ENCODE measurements at places on chromosomes 6 and 20.

DNA sequence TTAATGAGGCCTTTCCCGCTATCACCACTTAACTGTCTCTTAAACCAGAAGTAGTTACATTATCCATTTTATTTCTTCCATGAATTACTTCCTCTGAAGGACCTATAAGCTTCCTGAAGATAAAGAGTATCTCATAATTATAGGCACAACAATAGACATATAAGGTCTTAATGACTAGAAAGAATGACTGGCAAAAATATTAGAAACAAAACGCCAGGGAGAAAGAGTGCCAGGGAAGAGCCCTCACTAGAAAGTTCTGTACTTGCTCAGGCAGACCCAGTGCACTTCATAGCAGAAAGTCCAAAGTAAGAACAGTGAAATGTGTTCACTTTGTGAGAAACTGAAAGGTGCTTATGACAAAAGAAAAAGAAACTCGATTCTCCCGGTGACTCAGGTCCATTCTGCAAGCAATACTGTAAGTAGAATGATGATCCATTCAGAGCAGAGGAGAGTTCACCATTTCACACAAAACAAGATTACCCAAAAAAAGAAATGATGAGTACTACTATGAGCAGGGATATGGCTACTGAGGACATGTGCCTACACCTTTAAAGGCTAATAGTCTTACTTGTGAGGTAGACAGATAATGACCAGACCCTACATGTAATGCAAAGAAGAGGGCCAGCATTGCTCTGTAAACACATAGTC lies 5.5 kb downstream of the ZNF334 start:
- no peak for DNase-seq

- no peak for DNase-seq
Observed at GRCh38 chr20:37468886-37469285, 52.2 kb upstream of the NNAT start.

DNA sequence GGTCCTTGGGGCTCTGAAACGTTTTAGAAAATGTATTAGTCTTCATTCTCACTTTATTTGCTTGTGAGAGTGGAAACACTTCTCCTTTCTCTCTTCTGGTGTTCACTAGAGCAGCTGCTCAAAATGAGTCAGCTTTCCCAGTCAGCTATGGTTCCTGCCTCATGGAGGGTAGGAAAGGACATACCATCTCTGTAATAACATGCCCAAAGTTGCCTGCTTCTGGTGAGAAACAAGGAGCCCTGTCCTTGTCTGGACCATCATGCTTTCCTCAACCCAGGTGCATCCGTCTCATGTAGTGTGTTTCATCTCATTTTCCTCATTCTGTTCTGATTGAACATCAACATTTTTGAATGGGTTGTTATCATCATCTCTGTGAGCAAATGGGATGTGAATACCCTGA lies 17.1 kb upstream of the TINAG start:
- DNase-seq, result no peak

- no peak for DNase-seq
Observed at GRCh38 chr6:138377844-138378243, at the start of gene SMIM28. Gene SMIM28, plus strand, starts transcription at chr6:138377905. Its CDS starts 168 bp downstream, at chr6:138378073.

- no peak for DNase-seq
Observed at GRCh38 chr6:166415833-166416347, 33.1 kb upstream of the MPC1 start.

DNA sequence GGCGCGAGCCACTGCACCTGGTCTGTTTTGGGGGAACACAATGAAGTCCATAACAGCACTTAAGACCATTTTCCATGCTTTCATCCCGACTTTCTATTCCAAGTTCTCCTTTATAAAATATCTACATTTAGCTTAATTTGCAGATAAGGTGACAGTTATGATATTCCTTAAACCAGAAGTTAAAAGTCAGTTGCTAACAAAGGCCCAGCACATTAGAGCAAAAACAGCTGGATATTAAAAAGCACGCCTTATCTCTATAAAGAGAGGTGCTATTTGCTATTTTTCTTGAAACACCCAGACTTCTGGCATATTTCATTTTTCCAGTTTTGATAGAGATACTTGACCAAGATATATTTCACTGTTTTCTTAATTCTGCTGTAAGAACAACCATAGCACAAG lies 15.8 kb downstream of the OR2B2 start:
- DNase-seq, result no peak

GRCh38 chr6:57262488-57262887 lies 40.4 kb upstream of the RAB23 start:
- DNase-seq, result no peak

GRCh38 chr20:19649041-19649440 lies 109.0 kb upstream of the RIN2 start:
- no peak for DNase-seq

DNA sequence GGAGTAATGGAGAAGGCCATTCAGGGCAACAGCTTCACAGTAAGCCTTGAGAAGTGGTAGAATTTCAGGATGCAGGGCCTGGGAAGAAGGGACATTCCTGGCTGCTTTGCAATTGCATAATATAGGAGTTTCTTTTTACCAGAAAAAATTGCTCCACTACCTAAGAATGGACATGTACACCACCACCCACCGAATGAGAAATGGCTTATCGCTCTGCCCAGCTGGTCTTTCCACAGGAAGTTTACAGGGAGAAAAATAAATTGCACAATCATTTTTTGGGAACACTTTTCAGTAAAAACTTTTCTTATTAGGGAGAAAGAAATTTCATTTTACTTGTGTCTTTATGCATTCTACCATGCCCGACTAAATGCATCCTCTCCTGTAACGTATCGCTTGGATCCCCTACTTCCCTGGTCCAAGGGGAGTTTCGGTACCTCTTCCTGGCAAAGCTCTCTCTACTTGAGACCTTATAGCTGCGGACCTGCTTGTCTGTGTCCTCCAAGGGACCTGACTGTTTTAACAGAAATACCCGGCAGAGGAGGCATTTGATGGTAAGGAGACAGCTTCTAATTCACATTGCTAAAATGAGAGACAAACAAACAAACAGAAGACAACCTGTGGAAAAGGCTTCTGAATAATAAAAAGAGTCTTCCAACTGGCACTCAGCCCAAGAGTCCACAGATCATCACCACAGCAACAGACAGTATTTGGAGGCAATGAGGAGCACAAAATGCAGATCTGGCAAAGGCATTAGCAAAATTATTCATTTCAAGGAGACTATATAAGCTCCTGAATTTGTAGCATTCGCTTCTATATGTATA lies 54.2 kb downstream of the MAP3K5 start:
- DNase-seq, result no peak

GRCh38 chr6:135147637-135148592 lies 33.2 kb upstream of the MYB start:
- DNase-seq, result no peak

GRCh38 chr6:91804981-91805380 lies 1218.1 kb upstream of the MAP3K7 start:
- DNase-seq, result no peak

DNA sequence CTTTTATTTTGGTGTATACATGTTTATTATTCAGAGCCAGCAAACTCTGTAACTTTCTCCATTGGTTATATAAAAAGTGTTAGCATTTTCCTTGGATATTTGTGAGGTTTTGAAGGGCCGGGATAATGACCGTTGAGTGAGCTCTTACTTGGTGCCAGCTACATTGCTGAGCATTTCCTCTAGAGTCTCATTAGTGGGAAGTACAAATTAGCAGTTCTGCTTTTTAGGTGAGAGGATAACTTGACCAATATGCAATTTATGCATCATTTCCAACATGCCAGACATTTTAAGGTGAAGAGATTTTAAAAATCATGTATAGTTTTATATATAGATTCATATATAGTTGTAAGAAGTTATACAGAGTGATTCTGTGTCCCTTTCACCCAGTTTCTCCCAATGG lies 84.3 kb downstream of the CARMIL1 start:
- DNase-seq, result no peak

DNA sequence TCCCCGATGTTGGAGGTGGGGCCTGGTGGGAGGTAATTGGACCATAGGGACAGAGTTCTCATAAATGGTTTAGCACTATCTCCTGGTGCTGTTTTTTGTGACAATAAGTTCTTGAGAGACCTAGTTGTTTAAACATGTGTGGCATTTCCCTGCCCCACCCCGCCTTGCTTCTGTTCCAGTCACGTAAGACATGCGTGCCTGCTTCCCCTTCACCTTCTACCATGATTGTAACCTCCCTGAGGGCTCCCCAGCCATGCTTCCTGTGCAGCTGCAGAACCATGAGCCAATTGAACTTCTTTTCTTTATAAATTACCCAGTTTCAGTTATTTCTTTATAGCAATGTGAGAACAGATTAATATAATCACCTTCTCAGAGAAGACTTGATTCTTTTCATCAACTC lies 2.5 kb upstream of the RNF144B start:
- no peak for DNase-seq

DNA sequence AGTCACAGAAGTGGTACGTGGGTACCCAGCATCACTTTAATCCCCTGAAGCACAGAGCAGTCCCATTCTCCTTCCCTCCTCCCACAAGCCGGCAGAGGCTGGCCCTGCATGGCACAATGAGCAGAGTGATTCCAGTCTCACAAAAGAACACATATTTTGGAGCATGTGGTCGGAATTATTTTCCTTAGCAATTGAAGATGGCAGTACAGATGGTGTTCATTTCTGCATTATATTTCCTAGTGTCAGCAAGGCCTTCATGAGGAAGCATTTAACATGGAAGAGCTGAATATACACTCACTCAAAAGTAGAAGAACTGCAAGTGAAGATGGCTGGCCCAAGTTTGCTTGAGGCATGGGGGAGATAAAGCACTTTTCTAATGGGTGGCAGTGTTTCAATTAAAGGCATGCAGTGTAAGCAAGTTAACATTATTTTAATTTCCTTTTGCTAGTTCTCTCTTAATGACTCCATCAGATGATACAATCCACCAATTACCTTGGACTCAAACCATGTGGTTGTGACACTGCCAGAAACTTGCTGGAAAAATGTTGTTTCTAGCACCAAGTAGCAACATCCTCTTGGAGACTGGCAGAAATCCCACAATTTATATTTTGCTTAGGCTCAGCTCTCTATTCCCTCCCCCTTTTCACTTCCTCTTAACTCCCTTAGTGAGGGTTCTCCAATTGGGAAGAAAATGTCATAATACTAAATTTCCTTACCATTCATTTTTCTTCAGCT lies 74.4 kb downstream of the ARHGAP18 start:
- no peak for DNase-seq

- DNase-seq, result no peak
Observed at GRCh38 chr6:134374491-134375219, 56.7 kb upstream of the SGK1 start.

GRCh38 chr20:420166-420620 lies 12.1 kb downstream of the RBCK1 start:
- DNase-seq, result no peak

- no peak for DNase-seq
Observed at GRCh38 chr20:19083136-19083621, 129.3 kb upstream of the SLC24A3 start.

Measured in NCI-H2171 (cell line).